HFFc6 (cell line): ENCODE measurements at places on chromosomes 1 and 21.

DNA sequence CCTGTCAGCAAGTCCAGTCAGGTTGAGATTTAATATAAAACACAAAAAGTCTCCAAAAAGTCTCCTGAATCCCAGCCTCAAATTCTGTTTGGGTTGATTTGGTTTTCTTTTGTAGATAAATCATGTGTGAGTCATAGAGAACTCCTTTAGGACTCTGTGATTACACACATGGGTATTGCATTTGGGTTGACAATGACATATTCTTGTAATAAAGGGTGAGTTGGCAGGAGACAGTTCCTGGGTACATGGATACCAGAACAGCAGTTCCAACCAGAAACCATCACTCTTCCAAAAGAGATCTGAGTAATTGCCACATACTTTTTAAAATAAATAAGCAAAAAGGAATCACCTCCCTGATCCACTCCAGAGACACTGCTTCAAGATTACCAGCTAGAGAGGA, 8.9 kb downstream of the CR2 start:
- peak; percentile 6 for DNase-seq

DNA sequence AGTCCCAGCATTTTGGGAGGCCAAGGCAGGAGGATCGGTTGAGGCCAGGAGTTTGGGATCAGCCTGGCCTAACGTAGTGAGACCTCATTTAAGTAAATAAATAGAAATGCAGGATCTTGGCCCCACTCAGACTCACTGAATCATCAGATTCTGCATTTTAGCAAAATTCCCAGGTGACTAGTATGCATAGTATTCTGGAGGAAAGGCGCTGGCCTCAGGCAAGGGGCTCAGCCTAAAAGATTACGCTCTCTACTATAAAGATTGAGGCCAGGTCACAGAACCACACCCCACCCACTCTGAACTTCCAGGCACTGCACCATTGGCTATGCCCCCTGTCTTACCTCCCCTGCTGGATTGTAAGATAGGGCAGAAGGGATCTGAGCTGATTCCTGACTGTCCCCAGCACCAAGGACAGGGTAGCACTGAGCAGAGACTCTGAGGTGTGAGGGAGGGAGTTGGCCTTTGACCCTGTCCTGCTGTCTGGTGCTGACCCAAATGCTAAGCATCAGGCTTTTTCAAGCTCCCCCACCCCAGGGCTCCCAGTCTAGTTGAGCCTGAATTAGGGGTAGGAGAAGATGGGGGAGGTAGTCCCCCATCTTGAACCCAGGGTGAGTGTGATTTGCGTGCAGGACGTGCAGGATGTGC, 2.7 kb downstream of the FOXE3 start:
- no peak for DNase-seq

- DNase-seq: no peak
Measured at GRCh38 chr1:66752671-66753371, 562 bp downstream of the DYNLT5 start.

DNA sequence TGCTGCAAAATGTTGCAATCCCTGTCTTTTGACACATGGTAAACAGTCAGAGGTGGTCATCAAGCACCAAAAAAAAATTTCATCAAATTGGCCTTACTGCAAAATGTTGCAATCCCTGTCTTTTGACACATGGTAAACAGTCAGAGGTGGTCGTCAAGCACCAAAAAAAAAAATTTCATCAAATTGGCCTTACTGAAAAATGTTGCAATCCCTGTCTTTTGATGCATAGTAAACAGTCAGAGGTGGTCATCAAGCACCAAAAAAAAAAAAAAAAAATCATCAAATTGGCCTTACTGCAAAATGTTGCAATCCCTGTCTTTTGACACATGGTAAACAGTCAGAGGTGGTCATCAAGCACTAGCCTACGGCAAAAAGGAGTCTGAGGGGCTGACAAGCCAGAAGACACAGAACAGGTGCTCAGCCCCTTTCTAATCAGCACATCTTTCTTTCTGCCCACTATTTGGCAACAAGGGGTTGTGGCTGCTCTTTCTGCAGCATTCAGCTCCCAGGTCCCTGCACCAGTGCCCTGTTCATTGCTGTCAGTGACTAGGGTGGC, 223.8 kb downstream of the KCNH1 start:
- DNase-seq: no peak

DNA sequence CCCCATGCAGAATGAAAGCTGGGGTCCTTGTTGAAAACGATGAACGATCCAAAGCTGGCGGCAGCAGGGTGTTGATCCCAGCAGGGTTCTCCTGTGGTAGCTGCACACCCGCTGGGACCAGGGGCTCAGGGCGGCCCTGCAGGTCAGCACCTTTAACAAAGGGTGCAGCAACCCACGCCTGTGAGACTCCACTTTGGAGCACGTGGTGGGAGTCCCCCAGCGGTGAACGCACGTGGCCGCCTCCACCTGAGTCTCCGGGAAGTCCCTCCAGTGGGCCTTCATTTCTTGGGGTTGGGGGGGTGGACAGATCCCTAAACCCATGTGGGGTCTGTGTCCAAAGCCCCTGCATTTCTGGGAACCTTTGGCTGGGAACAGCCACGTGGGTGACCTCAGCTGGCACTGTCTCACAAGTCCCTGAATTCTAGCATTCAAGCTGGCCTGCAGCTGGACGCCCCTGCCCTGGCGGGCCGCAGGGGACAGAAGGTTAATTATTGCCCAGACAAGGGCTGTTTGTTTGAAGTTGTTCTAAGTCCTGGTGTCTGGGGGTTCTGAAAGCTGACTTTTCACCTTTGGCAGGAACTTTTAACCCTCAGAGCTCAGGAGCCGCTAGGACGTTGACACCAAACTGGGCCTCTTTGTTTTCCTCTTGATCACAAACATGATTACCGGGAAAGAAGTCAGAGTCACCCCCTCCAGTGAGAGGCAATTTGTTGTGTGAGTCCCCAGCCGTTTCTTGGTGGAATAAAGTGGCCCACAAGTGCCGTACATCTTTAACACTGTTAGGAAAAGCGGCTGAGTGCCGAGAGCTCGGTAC, 64.5 kb downstream of the COL18A1 start:
- DNase-seq: no peak

DNA sequence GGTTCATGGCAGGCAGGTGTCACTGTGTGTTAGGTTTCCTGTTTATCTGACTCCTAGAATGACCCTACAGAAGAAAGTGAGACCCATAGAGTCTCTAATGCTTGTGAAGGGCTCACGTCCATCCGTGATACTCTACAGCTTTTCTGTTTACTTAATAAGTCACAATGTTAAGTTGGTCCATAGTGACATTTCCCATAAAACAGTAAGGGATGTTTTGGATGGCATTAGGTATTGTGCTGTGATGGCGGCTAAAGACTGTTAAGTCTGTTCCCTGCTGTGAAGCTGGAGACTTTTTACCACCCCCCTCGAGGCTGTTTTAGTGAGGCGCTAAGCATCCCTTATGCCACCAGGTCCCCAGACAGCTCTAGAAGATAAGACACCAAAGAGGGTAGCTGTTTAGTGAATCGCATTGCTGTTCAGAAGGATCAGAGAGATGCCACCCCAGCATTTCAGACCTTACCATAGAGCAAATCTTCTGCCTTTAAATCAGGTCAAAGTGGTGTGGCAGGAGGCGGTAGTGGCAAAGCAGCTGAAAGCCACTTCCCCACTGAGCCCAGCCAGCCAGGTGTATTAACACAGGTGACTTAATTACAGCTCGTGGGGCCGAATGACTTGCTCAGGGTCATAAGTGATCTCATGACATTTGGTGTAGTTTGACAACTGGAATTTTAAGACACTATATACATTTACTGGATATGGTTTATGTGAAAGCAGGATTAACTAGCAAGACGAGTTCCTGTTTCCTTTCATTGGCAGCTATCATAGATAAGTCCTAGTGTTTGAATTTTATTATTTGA, 25.0 kb downstream of the SLC37A1 start:
- DNase-seq: no peak

DNA sequence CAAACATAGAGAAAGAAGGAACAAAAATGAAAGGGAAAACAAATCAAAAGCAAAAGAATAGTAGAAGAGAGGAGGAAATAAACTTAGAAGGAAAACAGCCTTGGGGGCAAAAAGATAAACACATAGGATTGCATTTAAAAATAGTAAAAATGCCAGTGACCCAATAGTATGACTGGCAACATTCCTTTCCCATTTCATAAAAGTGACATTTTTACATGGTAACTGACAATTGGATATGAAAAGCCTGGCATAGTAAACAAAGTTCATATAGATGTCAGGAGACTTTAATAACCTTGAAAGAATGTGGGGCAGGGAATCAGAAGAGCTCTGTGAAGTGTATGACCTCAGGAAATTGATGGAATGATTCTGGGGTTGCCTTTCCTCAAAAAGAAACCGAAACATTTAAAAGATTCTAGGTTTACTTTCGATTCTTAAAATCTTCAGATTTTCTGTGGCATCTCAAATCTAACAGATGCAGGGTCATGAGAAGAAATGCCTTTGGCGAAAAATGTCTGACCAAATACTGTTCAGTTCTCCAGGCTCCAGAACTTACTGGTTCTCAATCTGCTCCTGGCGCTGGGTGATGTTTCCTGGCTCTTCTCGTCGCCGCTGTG, 33.7 kb downstream of the SPTA1 start:
- no peak for DNase-seq

- no peak for DNase-seq
Measured at GRCh38 chr1:82153272-82153629, 352.5 kb downstream of the ADGRL2 start.
